ENCODE measurements at places on chromosomes 3 and 15.

DNA sequence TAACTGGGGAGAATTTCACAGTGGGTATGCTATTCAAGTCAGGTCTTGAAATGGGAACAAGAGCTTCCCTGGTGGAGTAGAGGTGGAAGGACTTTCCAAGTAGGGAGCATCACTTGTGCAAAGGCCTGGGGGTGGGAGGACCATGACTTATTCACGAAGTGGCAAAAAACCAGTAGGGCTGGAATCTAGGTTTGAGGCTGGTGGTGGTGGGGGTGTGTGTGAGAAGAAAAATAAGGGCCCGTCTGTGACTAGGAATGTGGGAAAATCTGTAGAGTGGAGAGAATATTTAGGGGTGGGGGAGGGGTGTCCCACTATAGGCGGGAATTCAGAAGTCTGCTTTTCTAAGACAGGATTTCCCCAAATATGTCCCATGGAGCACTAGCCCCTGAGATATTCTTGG, 271.9 kb upstream of the TBL1XR1 start:
- DNase-seq: no peak

GRCh38 chr3:31244929-31245817, 287.6 kb upstream of the STT3B start:
- DNase-seq: no peak

DNA sequence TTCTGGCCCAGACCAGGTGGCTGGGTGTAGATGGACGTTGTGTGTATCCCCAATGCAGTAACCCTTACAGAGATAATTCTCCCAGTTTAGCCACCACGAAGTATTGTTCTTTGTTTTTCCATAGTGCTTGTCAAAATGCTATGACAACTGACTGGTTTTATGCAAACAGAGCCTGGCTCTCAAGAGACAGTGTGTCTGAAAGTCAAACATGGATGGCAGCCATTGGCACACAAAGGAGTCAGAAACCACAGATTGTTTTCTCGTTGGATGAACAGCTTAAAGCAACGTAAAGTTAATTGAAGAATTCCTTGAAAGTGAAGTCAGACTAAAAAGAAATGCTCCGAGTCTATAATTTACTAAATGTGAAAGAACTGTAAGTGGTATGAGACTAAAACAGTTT, 91.2 kb downstream of the FILIP1L start:
- DNase-seq: no peak

DNA sequence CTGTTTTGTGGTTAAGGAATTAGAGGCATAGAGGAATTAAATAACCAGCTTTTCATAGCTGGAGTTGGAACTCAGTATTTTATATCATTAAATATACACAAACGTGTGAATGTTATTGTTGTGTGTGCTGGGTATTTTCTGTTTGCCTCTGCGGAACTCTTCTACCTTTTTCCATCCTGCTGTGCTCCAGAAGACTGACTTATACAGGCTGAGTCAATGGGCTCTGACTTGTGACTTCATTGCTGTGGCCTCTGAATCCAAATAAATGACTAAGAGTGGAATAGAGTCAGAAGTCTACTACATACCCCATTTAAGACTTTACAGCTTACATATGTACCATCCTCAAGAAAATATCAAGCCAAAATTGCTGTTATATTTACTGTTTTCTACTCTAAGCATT, 17.6 kb downstream of the ARIH1 start:
- no peak for DNase-seq

GRCh38 chr3:133448478-133449122, 48.7 kb downstream of the BFSP2 start:
- no peak for DNase-seq

DNA sequence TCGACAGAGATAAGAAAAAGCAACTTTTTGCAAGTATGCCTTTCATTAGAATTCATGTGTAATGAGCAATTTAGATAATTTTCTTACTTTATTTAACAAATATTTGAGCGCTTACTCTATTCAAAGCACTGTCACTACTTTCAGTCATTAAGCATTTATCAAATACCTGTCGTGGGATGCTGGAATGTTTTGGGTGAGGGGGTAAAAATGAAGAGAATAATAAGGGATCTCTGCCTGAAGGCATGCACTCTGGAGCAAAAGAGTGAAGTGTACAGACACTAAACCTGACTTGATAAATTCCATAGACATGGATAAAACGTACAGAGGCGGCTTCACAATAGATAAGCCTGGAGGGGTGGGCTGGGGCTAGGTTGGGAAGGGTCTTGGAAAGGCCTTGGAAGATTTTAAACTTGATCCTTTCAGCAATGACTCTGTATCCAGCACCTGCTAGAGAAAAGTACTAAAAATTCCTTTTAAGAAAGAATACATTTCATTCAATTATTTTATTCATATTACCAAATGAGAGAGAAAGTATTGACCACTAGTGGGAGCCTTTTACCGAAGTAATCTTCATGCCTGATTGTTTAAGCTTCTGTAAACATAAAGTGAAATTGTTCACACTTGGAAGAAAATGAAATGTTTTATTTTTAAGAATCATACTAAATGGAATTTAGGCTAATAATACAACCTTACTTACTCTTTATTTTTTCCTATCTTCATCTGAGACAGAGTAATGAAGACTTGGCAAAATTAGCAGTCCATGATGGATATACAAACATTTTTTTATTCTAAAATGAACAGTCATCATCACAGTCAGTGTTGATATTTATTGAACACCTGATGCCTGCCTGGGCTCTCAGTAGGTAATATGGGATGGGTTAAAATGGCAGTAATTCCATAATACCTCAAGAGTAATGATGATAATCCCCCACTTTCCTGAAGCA, 113.2 kb downstream of the PPP2R3A start:
- DNase-seq: no peak
